Frontal cortex (tissue), 4 donors: ENCODE measurements at places on chromosomes 3 and 15.

DNA sequence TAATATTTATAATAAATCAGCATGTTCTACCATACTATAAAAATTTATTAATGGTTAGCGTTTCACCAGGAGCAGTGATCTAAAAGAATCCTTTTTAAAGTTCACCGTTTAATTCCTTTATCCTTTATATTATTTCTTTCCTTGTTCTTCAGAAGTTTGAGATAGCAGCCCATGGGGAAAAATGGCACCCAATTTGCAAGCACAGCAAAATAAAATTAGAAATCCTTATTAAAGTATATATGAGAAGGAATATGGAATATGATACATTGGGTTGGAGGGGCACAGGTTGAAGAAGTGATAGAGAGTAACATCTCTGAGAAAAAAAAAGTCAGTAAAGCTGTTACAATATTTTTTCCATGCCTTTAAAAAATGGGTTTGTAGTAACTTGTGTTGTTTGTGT, 892.0 kb downstream of the NAALADL2 start:
- DNase-seq = no peak

DNA sequence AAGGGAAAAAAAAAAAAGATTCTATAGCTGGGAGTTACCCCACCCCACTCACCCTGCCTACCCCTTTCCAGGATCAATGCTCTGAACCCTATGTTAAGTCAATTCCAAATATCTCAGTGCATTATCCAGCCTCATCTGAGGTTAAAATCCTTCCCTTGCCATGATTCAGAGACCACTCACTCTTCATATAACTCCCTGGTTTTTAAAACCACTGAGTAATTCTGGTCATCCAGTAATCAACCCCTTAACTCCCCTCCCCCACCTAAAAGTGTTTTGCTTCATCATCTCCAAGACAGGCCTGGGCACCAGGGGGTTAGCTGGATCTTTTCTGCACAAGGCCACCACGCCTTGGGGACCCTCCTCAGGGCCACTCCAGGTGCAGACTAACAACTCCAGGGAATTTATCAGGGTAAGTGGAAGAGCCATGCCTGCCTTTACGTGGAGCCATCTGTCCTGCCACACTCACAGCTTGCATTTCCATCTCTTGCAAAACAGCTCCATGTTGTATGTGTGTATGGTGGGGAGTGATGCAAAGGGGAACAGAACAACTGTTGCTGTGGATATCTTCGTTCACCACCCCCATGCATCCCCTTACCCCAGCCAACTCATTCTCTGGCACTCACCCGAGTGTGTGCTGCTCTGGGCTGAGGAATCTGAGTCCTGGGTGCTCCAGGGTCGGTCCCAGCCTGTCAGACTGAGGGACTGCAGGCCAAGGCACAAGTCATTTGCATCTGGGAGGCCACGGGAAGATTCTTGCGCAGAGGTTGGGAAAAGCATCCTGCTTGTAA, 30.7 kb upstream of the RPS17 start:
- DNase-seq = no peak

- no peak for DNase-seq
Measured at GRCh38 chr3:87797872-87798566, 260.8 kb downstream of the CGGBP1 start.

GRCh38 chr3:148641722-148642121, 56.0 kb upstream of the AGTR1 start:
- no peak for DNase-seq

DNA sequence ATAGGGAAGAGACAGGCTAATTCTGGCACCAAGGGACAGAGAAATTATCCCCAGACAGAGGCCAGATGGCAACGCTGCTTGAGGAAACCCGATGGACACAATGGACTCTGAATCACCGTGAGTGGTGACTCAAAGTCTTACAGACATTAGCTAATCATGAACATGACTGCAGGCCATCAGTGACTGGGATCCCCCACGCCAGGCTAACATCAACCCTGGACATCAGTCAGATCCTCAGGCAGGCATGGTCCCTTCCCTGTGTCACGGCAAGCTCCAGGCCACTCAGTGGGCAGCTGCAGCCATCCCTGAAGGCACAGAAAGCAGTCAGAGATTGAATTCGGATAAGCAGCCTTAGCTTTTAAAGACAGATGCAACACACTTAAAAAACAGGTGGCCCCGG, 23.8 kb upstream of the OXTR start:
- DNase-seq = no peak

DNA sequence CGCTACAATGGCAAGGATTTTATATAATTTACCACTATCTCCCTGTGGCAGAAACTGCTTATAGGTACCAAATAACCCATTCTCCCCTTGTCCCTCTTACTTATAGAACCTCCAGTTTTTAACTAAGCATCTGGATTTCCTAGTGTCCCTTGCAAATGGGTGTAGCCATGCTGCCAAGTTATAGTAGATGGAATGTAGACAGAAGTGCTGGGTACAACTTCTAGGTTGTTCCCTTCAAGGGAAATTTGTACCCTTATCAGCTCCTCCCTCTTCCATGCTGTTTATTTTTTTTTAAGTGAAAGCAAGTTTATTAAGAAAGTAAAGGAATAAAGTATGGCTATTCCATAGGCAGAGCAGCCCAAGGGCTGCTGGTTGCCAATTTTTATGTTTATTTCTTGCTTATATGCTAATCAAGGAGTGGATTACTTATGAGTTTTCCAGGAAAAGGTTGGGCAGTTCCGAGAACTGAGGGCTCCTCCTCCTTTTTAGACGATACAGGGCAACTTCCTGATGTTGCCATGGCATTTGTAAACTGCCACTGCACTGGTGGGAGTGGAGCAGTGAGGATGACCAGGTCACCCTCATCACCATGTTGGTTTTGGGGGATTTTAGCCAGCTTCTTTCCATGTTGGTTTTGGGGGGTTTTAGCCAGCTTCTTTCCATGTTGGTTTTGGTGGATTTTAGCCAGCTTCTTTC, 40.1 kb upstream of the TM4SF19 start:
- no peak for DNase-seq

GRCh38 chr15:70799667-70800450, 36.5 kb upstream of the UACA start:
- no peak for DNase-seq

DNA sequence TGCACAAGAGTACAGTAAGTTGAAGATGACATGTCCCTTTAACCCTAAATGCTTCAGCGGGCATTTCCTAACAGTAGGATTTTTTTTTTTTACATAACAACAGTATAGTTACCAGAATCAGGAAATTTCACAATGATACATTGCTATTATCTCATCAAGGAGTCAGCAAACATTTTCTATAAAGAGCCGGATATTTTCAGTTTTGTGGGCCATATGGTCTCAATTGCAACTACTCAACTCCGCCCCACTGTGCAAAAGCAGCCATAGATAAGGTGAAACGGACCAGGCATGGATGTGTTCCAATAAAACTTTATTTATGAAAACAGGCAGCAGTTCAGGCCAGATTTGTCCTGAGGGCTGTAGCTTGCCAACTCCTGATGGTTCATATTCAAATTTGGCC, 130.6 kb downstream of the SMAD6 start:
- DNase-seq = no peak

- DNase-seq = no peak
Measured at GRCh38 chr3:16945330-16945729, 60.6 kb downstream of the PLCL2 start.

GRCh38 chr3:135213822-135214221, 418.8 kb downstream of the EPHB1 start:
- DNase-seq = no peak

- DNase-seq = no peak
Measured at GRCh38 chr15:79197285-79197684, 85.2 kb upstream of the ANKRD34C start.

DNA sequence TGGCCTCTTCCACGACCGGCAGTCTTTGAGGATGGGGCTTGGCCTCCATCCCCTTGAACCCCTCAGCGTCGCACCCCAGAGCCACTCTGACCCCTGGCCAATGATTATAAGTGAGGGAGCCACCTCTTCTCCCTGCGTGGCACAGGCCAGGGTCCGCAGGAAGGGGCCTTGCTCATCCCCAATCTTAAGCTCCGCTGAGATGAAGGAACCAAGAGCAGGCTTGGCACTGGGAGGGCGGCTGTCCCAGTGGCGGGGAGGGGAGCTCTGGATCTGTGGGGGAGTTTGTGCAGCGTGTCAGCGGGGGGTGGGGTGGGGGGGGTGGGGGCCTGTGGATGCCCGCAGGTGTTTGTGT, 13.8 kb upstream of the ADPGK start:
- no peak for DNase-seq

- no peak for DNase-seq
Measured at GRCh38 chr3:27559835-27560234, 75.7 kb upstream of the SLC4A7 start.

DNA sequence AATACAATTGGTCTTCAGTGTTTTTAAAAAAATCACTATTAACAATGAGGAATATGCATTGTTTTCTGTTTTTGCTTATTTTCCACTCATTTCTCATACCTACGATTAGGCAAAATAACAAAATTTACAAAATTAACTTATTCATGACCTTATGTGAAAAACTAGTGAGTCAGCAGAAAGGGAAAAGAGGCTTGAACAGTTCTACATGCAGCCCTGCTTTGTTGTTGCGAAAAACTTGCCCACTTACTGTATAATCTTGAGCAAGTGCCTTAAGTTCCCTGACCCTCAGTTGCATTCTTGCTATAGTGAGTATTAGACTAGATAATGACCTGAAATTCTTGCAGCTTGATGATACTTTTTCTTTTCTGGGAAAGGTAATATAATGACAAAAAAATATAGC, 551.1 kb upstream of the BCHE start:
- DNase-seq = no peak

GRCh38 chr3:159332535-159333099, 530.8 kb downstream of the MFSD1 start:
- no peak for DNase-seq

GRCh38 chr3:157637866-157638265, 134.7 kb upstream of the VEPH1 start:
- DNase-seq = no peak

DNA sequence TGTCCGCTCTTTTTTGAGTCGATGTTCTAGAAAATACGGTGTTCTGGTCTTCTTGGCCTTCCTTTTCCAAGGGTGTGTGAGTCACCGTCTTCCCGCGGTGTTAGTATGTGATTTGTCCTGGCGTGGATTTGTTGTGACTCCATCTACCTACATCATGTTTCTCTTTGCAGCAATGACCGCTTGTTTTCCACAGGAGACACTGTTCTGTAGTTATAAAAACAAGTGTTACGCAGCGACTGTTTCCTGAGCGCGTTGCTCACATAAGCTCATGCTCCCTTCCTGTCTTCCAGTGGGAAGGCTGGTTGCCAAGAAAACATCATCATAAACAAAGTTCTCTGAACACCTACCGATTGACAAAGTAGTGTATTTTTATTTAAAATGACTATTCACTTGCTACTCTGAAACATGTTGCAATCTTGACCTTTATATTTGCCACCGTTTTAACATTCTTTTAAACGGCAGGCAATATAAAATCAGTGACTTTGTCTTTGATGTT, 19.0 kb downstream of the USP13 start:
- DNase-seq = no peak

- DNase-seq = no peak
Measured at GRCh38 chr3:58387650-58388546, 45.7 kb downstream of the PDHB start.

DNA sequence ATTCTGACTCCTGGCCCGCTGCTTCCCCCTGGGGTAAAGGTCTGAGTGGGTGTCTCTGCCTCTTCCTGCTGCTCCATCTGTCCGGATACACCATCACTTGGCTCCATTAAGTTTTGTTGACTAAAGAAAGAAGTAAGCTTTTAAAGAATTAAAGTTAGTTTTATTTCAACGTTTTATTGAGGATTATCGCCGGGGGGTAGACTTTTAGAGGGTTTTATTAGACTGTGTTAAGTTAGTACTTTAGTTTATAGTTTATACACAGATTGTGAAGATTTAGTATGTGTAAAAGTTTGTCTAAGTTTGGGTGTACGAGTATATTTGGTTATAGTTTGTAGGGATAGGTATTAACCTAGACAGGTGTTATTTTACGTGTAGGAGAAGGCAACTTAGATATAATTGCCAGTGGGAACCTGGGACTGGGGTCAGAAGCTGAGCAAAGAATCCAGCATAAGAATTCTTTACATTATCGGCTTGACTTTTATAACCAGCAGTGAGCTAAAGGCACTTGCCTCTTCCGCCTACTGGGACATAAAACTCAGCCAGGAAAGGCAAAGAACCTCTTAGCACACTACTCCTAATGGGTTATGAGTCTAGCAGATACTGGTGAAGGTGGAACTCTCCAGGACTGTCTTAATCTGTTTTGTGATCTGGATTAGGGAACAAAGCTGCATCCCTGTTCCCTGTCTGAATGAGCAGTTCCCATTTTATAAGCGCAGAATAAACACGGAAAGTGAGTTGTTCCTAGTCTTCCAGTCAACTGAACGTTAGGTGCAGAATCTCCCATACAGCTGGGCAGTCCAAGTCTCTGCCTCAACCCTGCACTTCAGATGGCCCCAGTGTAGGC, 131.3 kb downstream of the FAM43A start:
- DNase-seq = no peak

GRCh38 chr15:72197460-72198355, at the start of gene GRAMD2A:
Gene GRAMD2A (minus strand): TSS chr15:72197787.
- DNase-seq = peak; percentile 64

DNA sequence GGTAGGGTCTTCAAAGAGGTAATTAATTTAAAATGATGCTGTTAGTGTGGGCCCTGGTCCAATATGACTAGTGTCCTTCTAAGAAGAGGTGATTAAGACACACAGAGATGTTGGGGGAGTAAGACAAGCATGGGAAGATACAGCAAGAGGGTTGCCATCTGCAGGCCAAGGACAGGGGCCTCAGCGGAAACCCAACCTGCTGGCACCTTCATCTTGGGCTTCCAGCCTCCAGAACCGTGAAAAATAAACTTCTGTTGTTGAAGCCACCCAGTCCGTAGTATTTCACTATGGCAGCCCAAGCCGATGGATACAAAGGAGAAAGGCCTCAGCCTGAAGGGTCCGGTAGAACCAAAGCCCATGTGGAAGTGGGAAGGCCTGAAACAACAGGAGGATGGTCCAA, 161.7 kb upstream of the UBE2E1 start:
- DNase-seq = no peak

- no peak for DNase-seq
Measured at GRCh38 chr3:29764041-29764440, 483.2 kb downstream of the RBMS3 start.

- DNase-seq = no peak
Measured at GRCh38 chr3:72152551-72153476, 367.9 kb upstream of the PROK2 start.

DNA sequence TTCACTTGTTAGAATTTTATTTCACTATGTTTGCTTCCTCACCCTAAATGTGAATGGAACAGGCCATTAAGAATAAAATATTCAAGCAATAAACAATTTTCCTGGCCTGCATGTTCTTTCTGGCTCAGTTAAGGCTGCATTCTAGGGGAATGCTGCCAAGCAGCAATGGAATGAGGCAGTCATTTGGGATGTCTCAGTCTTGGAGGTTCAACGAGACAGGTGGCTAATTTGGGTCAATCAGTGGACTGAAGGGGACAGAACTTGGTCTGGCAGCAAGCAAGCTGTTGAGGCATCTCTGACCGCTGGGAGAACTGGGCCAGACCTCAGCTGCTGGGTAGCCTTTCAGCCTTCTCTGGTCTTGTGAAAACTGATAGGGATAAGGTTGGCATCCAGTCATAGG, 241.6 kb downstream of the NLGN1 start:
- no peak for DNase-seq

GRCh38 chr3:117298273-117298672, 588.7 kb downstream of the TUSC7 start:
- no peak for DNase-seq

GRCh38 chr3:66381626-66382025, 119.2 kb downstream of the LRIG1 start:
- DNase-seq = no peak
